ENCODE measurements at places on chromosomes 4 and X.

DNA sequence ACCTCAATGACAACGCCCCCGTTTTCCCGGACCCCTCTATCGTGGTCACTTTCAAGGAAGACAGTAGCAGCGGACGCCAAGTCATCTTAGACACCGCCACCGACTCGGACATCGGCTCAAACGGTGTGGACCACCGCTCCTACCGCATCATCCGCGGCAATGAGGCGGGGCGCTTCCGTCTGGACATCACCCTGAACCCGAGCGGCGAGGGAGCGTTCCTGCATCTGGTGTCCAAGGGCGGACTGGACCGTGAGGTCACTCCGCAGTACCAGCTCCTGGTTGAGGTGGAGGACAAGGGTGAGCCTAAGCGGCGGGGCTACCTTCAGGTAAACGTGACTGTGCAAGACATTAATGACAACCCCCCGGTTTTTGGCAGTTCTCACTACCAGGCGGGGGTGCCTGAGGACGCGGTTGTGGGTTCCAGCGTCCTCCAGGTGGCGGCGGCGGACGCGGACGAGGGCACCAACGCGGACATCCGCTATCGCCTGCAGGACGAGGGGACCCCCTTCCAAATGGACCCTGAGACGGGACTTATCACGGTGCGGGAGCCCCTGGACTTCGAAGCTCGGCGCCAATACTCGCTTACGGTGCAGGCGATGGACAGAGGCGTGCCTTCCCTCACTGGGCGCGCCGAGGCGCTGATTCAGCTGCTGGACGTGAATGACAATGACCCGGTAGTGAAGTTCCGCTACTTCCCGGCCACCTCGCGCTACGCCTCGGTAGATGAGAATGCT is 2.2 kb downstream of the FAT4 start:
- peak; percentile 18 for DNase-seq

GRCh38 chr4:109562457-109563239 is 2.6 kb downstream of the MCUB start:
- no peak for DNase-seq

GRCh38 chr4:100929758-100930157 is 411.9 kb upstream of the EMCN start:
- DNase-seq: no peak

DNA sequence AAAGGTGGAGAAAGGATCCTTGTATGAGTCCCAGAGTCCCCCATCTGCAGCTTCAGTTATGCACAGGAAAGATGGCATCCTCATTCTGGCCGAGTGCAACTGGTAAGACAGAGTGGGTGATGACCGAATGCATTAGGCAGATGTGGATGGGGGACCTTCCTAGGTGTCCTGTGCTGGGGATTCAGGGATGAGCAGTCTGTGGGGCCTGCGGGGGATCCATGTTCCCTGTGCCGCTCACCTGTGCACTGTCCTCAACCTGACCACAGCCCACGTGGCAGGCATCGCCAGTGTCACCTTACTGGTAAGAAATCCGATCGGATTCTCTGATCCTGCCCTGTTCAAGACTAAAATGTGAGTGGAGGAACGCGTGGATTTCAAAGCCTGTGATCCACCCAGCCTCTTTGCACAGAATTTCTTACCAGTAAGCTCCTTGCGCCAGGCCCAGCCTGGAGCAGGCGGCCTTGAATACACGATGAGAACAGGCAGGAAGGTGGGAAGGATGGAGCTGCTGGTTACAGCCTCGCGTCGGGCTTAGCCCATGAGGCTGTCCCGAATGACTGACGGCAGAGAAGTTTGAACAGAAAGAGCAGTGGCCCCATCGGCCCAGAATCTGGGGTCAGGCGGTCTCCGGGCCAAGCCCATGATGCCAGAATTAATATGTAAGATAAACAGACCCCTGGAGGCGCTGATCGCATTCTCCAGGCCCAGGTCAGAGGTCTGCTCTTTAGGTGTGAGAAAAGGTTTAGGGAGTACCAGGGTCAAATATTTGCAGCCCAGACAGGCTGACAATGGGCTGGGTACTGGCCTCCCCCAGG is 56.5 kb downstream of the CPZ start:
- no peak for DNase-seq

DNA sequence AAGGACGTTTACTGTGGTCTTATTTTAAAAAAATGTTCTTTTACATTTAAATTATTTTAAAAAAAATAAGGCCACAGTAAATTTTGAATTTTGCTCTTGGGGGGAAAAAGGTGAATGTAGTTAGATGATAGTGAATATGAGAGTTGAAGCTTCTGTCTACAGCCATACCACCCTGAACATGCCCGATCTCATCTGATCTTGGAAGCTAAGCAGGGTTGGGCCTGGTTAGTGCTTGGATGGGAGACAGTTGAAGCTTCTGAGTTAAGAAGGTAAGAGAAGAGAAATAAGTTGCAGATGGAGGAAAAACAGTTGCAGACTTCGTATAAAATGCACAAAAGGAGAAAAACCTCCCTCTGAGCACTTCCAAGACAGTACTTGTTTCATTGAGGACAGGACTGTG is 115.6 kb upstream of the NR3C2 start:
- DNase-seq: no peak

- no peak for DNase-seq
These were observed 11.7 kb upstream of the PTPN13 start for GRCh38 chr4:86582410-86582809.

- peak; percentile 69 for DNase-seq
These were observed 121.2 kb upstream of the NAP1L5 start for GRCh38 chr4:88818631-88819470.
